Aorta (tissue), 5 donors: ENCODE measurements at places on chromosomes 2 and 18. TPM values are rescaled to one million over a fixed set of nuclear protein-coding genes. Genes with fewer than 3 reads are reported as not detected.

Gene VWC2L
- not detected for total RNA-seq

Gene PAX8
- total RNA-seq = 0.87 TPM

Gene SP140L
- total RNA-seq = 13.9 TPM

Gene ZC3H15
- total RNA-seq = 51.7 TPM

Gene SMAD7
- total RNA-seq = 55.4 TPM

Gene DNAJC5G
- not detected for total RNA-seq

Gene AFG3L2
- 31.6 TPM for total RNA-seq

Gene CCDC102B
- 13.3 TPM for total RNA-seq

Gene NTSR2
- not detected for total RNA-seq

Gene KCNJ3
- 5.1 TPM for total RNA-seq

Gene SANBR
- total RNA-seq = 17.7 TPM

Gene ANKRD30B
- not detected for total RNA-seq

Gene CNTNAP5
- total RNA-seq = not detected

Gene RNF125
- total RNA-seq = 4.0 TPM

Gene UGT1A4
- total RNA-seq = not detected

Gene CREB1
- total RNA-seq = 62.0 TPM

Gene MATN3
- 1.8 TPM for total RNA-seq

Gene PPP1R1C
- total RNA-seq = 1.6 TPM

Gene SLC4A5
- 6.2 TPM for total RNA-seq

Gene HMSD
- 0.16 TPM for total RNA-seq

Gene AFF3
- 15.7 TPM for total RNA-seq

Gene ACYP2
- total RNA-seq = 21.2 TPM

Gene UGT1A1
- not detected for total RNA-seq

Gene TRIM43
- not detected for total RNA-seq

Gene NCKAP1
- 207 TPM for total RNA-seq

Gene AFTPH
- total RNA-seq = 30.6 TPM

Gene KCNIP3
- 7.7 TPM for total RNA-seq

Gene ABCG8
- total RNA-seq = not detected

Gene HTR2B
- total RNA-seq = 2.0 TPM

Gene AQP12A
- not detected for total RNA-seq

Gene HOXD1
- 1.1 TPM for total RNA-seq

Gene VIL1
- 0.65 TPM for total RNA-seq
